Ovary (tissue), 10 donors: ENCODE measurements at places on chromosomes 5 and 9.
A peak's percentile ranks its signal among the peaks of the same experiment; 100 is the strongest.

- DNase-seq, result no peak
Observed at GRCh38 chr9:35618854-35619799, 914 bp upstream of the CD72 start.

DNA sequence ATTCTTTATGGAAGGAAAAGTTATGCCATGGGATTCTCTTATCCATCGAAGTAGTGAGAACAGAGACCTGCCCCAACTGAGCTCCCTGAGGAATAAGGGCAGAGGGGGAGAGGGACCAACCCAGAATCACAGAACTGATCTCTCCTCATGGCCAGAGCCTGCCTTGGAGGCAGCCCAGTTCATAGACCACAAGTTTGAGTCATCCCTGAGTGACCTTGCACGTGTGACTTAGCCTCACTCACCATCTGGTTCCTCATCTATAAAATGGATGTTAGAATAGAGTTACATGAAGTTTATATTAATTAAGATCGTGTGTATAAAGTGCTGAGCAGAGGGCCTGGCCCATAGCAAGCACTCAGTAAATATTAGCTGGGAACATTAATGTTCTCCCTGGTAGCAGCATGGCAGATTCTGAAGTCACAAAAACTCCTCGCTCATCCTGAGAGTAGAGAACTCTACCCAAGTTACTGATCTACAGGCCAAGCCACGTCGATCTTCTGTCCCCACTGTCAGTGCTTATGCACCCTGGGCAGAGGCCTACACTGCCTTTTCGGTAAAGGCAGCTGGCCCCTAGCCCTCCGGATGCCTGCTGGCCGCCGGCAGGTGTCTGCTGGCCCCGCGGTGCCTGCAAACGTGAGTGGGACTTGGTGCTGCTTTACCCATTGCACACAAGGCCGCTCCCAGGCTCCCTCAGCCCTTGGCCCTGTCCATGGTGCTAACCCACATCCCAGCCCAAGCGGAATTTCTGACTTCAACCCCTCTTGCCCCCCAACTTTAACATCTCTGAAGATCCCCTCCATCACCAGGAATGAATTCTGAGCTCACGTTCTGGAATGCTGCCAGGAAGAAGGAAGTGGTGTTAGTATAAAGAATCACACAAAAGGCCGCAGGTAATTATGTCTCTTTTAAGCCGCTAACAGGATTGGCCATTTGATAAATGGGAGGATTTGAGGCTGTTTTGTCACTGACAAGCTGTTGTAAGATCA lies 61.1 kb upstream of the ARAP3 start:
- DNase-seq, result no peak

DNA sequence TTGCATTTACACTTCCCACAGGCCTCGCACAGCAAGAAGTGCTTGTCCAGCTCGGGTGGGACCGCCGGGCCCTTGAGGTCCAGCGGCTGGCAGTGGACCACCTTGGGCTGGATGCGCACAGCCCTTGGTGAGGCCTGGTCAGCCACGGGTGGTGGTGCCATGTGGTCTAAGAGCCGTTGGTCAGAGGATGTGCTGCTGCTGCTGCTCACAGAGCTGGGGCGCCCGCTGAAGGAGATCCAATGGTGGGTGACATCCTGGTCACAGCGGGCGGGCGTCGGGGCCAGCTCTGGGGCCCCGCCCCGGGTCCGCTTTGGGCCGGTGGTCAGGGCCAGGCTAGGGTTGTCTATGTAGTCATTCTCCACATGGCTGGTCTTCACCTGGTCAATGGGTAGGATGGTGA lies 10.2 kb downstream of the SPRY4 start:
- no peak for DNase-seq

DNA sequence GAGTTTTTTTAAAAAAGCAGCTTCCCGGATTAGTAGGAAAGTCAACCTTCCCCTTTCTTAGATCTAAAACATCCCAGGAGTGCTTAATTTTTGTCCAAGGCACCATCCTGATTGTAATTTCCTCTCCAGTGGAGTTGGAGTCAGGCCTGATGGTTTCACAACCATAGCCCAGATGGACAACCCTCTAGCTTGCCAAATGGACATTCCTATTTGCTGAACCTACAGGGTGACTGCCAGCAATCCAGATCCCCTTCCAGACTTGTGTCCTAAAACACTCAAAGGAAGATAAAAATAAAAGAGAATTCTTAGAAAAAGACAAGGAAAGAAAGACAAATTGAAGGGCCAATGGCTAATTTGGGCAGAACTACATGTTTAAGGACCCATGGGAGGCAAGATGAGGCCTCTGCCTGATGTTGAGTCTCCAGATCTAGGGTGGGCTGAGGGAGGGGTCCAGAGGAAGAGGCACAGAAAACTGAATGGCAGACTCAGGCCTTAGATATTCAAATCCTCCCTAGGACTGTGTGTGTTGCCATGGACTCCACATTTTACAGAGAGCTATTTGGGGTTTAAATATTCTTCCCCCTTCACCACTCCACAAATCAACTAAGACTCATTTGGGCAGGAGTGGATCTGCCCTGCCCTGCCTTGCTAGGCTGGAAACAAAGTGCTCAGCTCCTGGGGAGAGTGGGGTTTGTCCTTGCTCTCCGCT lies 38.5 kb upstream of the SLC44A1 start:
- DNase-seq, result peak; percentile 38

GRCh38 chr9:137077010-137077747 lies at the start of gene UAP1L1:
UAP1L1 (plus strand) TSS chr9:137077517; CDS start chr9:137077533, 16 bp downstream.
- DNase-seq, result peak; percentile 61

GRCh38 chr5:133247151-133247709 lies 195.4 kb downstream of the HSPA4 start:
- DNase-seq, result no peak

GRCh38 chr9:36389590-36389989 lies 10.5 kb downstream of the RNF38 start:
- no peak for DNase-seq

GRCh38 chr9:11726659-11727058 lies 966.5 kb upstream of the TYRP1 start:
- DNase-seq, result no peak
